ENCODE measurements at places on chromosomes 7 and 10.

DNA sequence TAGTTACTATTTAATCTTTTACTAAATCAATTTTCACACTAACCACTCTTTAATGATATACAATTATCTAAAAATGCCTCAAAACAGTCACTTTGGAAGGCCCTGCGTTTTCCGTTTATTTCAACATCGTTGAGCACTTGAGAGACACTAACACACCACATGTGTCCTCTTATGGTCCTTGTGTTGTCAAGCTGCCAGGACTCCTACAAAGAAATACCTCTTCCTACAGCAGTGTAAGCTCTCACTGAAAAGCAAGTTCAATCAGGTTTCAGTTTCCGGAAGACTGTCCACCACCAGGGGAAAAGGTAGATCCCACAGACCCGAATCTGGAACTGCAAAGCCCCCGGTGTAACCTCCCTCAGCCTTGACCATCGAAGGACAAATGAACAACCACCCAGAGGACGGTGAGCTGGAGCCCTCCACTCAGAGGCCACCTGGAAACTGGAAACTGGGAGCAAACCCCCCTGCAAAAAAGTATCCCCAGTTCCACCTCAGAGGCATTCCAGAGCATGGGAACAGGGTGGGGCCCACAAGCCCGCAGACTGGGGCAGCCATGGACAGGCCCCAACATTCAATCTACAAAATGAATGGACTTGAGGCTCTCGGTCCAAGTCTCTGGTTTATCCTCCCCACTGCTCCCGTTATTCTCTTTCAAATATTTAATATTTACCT is 37.6 kb downstream of the KCNH2 start:
- DNase-seq: no peak

DNA sequence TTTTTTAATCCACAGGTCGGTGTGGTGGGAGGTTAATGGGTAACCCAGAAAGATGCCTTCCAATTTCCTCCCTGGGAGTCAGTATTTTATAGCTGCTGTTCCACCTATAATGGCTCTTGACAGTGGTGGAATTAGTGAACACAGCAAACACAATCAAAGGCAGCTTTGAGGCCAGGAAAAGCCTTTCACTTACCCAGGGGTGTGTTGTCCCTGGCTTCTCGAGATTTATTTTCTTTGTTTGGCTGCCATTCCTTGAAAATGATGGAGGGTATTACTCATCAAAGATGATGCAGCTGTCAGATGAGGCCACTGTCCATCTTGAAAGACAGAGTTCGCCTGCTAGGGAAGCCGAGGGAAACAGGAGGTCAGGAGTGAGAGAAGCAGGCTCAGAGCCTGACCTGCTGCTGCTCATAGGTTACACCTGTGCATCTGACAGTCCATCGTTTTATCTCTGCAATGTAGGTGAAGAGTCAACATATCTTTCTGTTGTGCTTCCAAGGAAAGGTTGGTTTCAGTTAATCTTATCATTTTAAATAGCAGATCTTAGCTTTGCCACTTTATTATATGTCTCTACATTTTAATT is 221.6 kb downstream of the XPNPEP1 start:
- DNase-seq: no peak

GRCh38 chr7:138244606-138245005 is 168.3 kb downstream of the AKR1D1 start:
- DNase-seq: no peak

- no peak for DNase-seq
Measured at GRCh38 chr10:79153745-79154144, 85.0 kb downstream of the ZMIZ1 start.

GRCh38 chr10:33150146-33150545 is 184.3 kb downstream of the NRP1 start:
- DNase-seq: no peak

- DNase-seq: no peak
Measured at GRCh38 chr10:104308439-104308903, 29.8 kb downstream of the ITPRIP start.

DNA sequence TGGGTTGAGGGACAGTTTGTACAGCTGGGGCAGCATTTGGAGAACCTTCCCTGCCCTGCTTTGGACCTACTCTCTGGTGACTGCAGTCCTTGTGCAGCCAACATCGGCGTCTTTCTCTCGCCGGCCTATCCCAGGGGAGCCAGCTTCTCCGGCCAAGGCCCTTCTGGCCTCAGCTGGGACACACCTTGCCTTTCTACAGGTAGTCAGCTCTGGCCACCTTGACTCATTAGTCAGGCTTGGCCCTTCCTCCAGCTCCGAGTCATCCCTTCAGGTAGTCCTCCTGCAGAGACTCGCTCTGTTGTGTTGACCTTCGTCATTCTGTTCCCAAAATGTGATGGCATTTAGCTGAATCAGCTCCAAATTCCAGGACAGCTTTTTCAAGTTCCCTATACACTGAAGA is 145.0 kb upstream of the CHST15 start:
- no peak for DNase-seq

DNA sequence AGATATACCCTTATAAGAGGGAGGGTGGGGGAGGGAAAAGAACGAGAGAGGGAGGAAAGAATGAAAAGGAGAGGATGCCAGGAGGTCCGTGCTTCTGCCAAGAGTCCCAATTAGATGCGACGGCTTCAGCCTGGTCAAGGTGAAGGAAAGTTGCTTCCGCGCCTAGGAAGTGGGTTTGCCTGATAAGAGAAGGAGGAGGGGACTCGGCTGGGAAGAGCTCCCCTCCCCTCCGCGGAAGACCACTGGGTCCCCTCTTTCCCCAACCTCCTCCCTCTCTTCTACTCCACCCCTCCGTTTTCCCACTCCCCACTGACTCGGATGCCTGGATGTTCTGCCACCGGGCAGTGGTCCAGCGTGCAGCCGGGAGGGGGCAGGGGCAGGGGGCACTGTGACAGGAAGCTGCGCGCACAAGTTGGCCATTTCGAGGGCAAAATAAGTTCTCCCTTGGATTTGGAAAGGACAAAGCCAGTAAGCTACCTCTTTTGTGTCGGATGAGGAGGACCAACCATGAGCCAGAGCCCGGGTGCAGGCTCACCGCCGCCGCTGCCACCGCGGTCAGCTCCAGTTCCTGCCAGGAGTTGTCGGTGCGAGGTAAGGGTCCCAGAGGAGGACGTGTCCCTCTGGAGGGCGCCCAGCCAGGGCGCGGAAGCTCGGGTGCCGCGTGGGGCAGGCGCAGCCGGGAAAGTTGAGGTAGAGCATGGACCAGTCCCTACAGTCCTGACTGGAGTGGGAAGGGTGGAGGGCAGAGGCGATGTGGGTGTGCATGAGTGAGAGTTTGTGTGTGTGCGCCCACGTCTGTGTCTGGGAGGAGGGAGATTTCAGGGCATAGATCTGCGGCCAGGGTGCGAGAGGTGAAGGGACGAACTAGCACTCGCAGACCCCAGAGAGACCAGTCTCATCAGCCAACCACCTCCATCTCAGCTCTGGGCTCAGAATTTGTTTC is 844 bp downstream of the GRM3 start:
- DNase-seq: no peak

DNA sequence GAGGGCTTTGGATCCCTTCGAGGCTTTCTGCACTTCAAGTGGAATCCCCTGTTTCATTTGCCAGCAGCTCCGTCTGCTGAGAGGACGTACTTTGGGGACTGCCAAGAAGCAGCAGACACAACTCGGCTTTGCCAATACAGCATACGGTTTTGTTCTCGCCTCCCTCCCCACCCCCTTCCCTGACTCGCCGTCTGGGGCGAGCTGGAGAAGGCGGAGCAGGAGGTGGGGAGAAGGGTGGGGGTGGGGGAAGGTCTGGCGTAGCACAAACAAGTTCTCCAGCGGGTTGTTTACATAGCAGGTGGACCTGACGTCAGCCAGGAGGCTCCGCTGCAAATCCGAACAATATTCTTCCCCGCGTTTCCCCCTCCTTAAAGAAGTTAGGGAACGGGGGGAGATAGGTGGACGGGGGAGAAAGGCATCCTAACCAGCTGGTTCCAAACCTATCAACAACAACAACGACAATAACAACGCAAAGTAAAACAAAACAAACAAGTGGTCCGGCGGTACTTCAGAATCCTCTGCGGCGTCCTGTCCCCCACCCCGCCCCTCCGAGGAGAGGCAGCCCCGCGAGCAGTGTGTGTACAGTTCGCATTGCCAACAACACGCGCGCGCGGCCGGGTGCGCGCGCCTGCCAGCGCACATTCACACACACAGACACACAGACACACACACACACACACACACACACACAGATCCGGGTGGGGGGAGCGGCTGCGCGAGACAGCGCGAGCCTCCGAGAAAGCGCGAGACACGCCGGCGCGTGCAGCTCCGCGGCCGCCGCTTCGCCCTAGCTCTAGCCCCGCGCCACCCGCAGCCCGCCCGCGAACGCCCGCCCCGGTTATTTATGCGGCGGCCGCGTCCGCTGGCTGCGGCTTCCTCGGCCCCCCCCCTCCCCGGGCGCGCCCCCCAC is 167.0 kb upstream of the PPP1R3A start:
- peak; percentile 86 for DNase-seq

- peak; percentile 88 for DNase-seq
Measured at GRCh38 chr7:69871213-69871885, 273.1 kb downstream of the AUTS2 start.

- DNase-seq: peak; percentile 64
Measured at GRCh38 chr10:21285742-21286331, 239.6 kb downstream of the SKIDA1 start.

DNA sequence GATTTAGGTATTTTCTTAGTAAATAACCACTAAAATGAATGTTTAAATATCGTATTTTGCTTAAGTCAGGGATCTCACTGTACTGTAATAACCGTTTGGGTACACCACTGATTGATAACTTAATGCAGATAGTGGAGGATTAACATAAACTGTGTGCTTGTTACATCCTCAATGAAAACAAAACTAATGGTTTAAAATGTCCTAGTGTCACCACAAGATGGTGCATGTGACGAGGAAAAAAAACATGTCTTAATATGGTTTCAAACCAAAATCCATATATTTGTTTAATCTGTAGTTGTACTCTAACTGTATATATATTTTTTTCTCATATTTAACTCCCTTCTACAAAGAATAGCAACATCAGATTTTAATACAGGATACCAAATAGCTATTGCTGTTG is 19.2 kb downstream of the ARMC10 start:
- no peak for DNase-seq

- no peak for DNase-seq
Measured at GRCh38 chr7:79304711-79305110, 148.8 kb downstream of the MAGI2 start.

GRCh38 chr7:143380260-143380645 is 892 bp upstream of the ZYX start:
- peak; percentile 86 for DNase-seq

GRCh38 chr7:150897502-150898474 is 45.5 kb downstream of the AOC1 start:
- no peak for DNase-seq

DNA sequence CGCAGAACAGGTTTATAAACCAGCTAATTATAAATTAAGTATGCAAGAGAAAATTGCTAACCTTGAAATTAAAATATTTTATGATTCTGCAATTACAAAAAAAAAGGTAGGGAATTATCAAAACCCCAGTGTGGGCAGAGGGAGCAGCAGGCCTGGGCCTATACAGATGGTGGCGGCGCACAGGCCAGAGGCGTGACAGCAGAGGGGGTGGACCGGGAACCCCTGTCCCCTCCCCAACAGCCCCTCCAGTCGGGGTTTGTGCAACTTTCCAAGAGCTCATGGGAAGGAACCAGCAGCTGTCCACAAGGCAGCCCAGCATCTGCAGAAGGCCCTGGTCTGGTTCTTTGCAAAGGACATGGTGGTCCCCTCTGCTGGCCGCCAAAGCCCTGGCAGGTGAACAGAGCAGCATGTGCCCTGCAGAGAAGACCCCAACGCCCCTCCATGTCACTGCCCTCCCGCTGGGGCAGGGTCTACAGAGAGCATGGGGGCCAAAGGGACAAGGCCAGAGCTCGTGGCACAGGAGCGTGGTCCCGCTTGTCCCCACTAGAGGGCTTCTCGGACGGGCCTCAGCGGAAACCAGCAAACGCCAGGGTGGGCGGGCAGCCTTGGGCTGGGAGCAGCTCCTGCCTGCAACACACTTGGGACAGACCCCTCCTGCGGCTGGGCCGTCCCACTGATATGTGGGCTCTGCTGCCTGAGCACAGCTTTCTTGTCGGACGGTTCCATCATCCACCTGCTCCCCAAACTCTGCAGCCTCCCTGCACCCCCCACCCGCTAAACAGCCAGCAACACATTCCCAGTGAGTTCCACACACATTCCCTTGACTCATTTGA is 75.1 kb downstream of the EBF3 start:
- DNase-seq: peak; percentile 22

GRCh38 chr7:48563334-48563733 is 361.0 kb upstream of the CDC14C start:
- no peak for DNase-seq

DNA sequence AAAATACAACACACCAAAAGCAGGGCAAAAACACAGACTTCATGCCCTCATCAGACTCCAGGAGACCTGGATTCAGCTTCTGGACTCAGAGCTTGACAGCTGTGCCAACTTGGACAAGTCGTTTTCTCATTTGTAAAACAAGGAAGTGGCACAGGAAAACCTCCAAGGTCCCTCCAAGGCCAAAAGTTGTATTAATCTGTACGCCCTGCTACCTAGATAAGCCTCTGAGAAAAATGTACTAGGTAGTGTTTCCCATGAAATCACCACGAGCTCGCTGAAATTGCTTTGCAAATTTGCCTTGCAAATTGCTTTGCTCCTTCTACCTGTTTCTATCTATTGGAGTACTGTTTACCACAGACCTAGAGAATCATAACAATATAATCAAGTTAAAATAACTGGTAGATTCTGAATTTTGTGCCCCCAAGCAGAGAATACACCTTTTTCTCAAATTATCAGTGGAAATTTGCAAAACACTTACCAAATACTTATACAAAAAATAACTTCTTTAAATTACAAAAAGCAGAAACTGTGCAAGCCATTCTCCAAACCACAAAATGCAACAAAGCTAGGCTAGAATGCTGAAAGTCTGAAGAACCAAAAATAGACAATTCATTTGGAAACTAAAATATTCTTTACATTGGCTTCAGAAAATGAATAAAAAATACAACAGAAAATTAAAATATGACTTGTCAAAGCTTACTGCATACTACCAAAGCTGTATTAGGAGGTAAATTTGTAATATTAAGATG is 158.1 kb upstream of the CHST15 start:
- no peak for DNase-seq

DNA sequence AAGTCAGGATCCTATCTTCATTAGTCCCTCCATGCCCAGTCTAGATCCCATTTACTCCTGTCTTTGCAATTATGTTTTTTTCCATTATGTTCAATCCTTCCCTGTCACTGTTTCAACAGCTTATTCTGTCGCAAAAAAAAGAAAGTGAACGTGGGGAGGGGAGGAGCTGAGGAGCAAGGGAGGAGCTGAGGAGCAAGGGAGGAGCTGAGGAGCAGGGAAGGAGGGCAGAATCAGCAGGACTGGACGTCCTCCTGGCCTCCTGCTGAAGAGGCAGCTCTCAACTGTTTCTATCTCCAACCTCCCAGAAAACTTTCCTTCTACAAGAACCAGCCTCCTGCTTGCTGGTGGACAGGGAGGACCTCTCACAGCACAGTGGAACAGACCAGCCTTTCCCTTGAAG is 26.0 kb downstream of the LARP4B start:
- no peak for DNase-seq

- DNase-seq: peak; percentile 19
Measured at GRCh38 chr7:17802056-17802455, 138.2 kb downstream of the SNX13 start.

- no peak for DNase-seq
Measured at GRCh38 chr10:68696018-68696417, 25.0 kb upstream of the CCAR1 start.

GRCh38 chr10:98460837-98461499 is 14.2 kb upstream of the HPS1 start:
- peak; percentile 92 for DNase-seq
